Fibroblast of skin of right quadriceps (primary cell): ENCODE measurements at places on chromosomes 12 and 14.

DNA sequence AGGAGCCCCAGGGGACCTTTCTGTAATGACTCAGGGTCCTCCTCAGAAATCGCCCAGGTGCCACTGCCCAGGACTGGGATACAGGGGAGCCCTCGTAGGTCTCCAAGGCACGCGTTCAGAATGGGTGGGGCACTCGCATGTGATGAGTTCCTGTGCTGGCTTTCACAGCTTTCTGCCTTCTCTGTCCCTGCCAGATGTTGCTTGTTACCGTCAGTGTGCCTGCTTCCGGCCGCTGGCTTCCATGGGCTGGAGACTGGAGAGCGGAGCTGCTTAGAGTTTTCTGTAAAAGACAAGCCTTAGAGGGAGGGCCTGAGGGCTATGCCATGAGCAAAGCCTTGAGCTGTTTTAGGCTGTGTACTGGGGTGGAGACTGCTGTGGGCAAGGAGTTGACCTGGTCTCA is 75.0 kb upstream of the SLC24A4 start:
- DNase-seq, result no peak

- DNase-seq, result no peak
These were observed 1.9 kb downstream of the DAAM1 start for GRCh38 chr14:59190372-59190771.

- DNase-seq, result no peak
These were observed 1.6 kb upstream of the SSTR1 start for GRCh38 chr14:38205949-38206665.

DNA sequence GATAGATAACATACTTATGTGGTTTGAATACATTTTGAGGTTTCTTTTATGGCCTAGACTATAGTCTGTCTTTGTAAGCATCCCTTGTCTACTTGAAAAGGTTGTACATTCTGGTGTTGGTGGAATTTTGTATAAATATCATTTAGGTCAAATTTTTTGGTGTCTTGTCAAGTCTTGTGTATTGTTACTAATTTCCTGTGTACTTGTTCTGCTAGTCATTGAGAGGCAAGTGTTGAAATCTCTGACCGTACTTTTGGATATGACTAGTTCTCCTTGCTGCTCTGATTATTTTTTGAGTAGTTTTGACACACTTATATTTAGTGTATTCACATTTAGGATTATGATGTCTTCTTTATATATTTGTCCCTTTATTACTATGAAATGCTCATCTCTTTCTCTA is 219.6 kb downstream of the CCDC91 start:
- peak; percentile 21 for DNase-seq

GRCh38 chr12:121802843-121803698 is 738 bp upstream of the SETD1B start:
- peak; percentile 98 for DNase-seq

- peak; percentile 9 for DNase-seq
These were observed 168.3 kb downstream of the DAD1 start for GRCh38 chr14:22420598-22421186.

- peak; percentile 50 for DNase-seq
These were observed 56.3 kb upstream of the KCNA5 start for GRCh38 chr12:4987076-4988046.

GRCh38 chr12:65728848-65729793 is 95.2 kb upstream of the HMGA2 start:
- DNase-seq, result peak; percentile 25
